ENCODE measurements at places on chromosomes 6 and 20.

DNA sequence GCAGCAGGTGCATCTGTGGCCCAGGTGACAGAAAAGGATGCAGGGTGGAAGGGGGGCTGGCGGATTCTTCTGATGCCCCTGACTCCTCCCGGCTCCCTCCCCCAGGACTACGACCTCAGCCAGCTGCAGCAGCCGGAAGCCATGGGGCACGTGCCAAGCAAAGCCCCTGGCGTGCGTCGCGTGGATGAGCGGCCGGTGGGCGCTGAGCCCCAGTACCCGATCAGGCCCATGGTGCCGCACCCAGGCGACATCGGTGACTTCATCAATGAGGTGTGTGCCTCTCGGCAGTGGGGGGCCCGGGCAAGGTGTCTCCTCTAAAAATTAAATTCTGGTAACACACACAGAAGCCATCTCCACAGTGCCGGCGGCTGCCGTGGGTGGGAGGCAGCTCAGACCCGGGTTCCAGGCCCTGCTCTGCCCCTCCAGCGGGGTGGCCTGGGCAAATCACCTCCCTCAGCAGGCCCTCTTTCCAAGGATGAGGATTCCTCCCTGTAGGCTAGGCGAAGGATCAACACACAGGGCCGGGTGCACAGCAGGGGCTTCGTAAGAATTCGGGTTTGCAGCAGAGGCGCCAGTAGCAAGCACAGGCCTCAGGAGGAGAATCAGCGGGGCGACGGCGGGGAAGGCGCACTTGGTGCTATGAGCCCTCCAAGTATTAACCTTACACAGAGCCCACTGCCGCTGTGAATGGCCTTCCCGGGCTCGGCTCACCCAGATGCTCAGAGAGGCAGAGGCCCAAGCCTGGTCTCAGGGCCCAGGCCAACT lies 131.5 kb downstream of the TAF4 start:
- no peak for DNase-seq

GRCh38 chr20:2619961-2620595 lies 32.4 kb upstream of the NOP56 start:
- DNase-seq = no peak

DNA sequence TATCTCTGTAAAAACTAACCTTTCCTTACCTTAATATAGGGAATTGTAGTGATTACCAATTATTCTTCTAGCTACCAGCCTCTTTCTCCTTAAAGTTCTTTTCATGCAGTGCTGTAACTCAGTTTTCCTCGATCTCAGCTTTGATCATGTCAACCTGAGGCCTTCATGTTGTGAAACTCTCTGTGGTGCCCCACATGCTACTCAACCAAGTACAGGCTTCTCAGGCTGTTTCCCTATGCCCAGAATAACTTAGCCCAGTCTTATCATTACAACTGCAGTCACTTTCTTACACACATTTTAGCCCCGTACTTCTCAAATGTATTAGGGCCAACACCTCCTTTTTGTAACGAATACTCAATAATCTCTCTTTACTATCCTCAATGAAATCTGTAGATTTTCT lies 90.1 kb upstream of the SUPT3H start:
- DNase-seq = no peak

DNA sequence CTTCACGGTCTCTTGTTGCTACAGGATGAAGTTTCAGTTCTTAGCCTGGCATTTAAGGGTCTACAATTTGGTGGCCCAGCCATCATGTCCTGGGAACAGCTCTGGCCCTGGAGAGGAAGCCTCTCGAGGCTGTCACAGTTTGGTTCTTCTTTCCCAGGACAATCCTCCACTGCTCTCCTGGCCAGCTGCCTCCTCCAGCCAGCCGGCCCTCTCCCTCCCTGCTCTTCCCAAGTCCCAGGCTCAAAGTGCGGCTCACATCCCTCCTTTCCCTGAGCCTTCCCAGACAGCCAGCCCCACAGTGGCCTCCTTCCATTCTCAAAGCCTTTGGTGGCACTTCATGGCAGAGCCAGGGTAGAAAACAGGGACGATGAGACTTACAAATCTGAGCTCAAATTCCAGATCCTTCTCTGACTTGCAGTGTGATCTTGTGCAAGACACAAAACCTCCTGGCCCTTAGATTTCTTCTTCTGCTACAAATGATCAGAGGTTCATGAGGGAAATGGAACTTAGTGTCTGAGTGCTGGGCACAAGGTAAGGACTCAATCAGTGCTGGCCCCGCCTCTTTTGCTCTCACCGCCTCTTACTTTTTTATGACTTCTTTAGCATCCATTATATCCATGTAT lies 223.8 kb upstream of the ECI2 start:
- DNase-seq = no peak

- no peak for DNase-seq
Measured at GRCh38 chr20:31718952-31719643, 3.6 kb downstream of the BCL2L1 start.

DNA sequence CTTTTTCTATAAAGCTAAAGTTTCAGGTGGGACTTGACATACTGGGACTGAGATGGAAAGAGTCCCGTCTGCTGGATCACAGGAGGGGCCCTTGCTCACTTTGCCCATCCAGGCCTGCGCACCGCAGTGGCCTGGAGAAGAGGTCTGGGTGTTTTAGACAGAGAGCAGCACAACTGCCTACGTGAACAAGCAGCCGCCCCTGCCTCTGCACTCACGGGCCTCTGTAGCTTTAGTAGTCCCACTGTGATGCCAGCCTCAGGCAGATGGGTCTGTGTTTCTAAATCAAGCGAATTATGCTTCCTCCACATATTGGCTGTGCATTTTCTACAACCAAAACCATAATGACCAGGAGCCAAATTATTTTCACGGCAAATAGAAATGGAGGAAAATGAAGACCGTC lies 184.8 kb upstream of the FOXQ1 start:
- no peak for DNase-seq

All from AG09319 (cell line).